ENCODE measurements at places on chromosomes 1 and 21.

GRCh38 chr1:110548381-110548780 lies 29.4 kb upstream of the KCNA10 start:
- DNase-seq = peak; percentile 78

DNA sequence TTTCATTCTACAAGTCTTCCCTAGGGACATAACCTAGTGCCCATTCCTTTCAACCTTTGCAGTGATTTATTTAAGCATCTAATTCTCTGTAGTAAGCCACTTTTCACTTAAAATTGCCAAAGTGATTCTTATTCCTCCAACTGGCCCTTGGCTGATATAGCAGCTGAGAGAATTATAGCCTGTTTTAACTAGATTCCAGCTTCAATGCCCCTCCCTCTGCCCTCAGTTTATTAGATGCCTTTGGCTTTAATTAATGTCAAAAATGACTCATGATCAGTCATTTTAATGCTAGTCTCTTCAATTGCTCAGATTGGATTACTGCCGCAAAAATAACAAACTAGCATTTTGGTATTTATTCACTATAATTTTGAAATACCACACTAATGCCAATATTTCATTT lies 145.4 kb upstream of the KCTD3 start:
- no peak for DNase-seq

DNA sequence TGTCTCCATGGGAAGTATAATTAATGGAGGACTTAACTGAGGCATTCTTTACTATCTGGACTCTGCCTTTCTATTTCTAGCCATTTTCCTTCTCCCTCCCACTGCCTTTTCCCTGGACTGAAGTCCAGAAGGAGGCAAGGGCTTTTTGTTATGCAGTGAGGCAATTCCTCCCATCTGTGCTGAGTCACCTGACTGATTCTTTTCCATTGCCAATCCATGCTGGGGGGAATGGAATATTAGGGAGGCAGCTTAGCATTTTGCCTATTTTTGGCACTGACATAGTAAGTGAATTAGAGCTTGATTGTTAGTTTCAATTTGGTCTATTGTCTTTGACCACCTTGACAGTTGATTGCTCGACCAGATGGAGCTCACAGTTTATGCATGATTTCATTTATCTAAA lies 1000.6 kb upstream of the PRMT6 start:
- no peak for DNase-seq

GRCh38 chr1:60504206-60504840 lies 430.8 kb upstream of the C1orf87 start:
- no peak for DNase-seq

All from NCI-H526 (cell line).